Pulmonary artery endothelial cell (primary cell): ENCODE measurements at places on chromosomes 3 and 15. TPM values are rescaled to one million over a fixed set of nuclear protein-coding genes. Genes with fewer than 3 reads are reported as not detected.

The FES gene
- 60.5 and 76.2 TPM in 2 replicates for total RNA-seq

The GOLGA8S gene
- under 0.01 and 0.04 TPM in 2 replicates for total RNA-seq

- DNase-seq, result no peak
Observed at GRCh38 chr3:42600958-42601675, 631 bp downstream of the NKTR start.

The ROBO2 gene
- 0.42 and 2.9 TPM in 2 replicates for total RNA-seq

DNA sequence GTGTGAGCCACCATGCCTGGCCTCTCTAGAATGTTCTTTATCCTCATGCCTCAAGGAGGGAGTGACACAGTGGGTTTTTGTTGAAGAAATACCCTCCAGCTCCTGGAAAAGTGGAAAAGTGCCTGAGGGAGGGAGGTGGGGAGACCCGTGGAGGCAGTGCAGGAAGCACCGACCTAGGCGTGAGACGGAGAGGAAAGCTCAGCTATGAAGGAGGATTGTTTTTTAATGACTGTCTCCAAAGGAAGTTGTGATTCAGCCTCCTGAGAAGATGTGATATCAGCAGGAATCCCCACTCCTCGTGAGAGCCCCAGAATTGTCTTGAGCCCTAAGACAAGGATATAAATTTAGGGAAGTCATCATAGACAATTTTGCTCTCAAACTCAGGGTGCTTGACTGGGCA lies 21.7 kb downstream of the RPLP1 start:
- no peak for DNase-seq

DNA sequence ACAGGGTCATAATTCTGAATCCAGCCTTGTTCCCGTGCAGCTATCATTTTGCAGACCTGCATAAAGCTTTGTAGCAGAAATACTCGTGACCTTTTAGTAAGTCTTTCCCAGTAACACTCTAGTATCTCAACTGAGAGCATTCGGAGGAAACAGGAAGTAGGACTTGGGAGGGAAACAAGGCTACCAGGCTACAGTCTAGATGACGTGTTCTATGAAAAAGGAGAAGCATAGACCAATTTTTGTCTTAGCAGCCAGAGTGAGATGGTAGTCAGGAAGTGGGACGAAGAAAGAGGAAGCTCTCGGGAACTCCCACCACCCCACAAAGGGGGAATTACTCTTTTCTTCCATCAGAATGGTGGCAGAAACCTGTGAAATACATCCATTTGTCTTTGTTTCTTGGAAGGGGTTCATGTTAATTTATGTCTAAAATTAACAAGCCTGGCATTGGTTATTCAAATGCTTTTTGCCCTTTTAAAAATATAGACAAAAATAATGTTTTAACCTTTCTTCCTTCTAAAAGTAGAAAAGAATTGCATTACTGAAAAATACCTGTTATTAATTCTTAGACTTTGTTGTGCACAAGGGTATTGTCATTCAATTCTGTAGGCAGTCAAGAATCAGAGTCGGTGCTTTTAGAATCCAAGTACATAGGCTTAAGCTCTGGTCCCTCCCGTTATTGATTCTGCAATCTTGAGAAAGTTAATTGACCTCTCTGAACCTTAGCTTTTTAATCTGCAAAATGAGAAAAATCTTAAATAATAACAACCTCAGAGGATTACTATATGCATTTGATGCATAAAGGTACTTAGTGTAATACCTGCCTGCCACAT lies 1.6 kb upstream of the SUCNR1 start:
- DNase-seq, result peak; percentile 33

GRCh38 chr3:140081887-140082286 lies 146.9 kb downstream of the CLSTN2 start:
- DNase-seq, result no peak

GRCh38 chr3:169237201-169237600 lies 426.3 kb downstream of the MECOM start:
- DNase-seq, result no peak

GRCh38 chr3:178306432-178307115 lies 229.7 kb upstream of the KCNMB2 start:
- no peak for DNase-seq

The DUOXA2 gene
- not detected in 2 replicates for total RNA-seq

DNA sequence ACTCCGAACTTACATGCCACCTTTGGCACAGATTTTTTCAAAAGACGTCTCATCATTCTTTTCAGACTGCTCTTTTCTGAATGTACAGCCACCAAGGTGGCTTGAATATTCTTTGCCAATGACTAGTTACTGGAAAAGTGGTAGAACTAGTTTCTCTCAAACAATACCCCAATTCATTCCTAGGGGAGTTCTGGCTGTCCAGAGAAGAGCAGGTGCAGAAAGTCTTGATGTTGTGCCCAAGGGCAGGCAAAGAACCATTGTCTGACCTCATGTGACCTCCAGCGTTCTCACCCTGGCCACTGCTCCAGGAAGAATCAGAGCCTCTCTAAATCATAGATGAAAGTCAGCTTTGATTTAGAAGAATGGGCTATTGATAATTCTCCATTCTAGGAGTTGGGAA lies 5.5 kb downstream of the LMOD3 start:
- no peak for DNase-seq

The TLR9 gene
- total RNA-seq, result 0.04 TPM in 1 of 2 replicates, not detected in the other

DNA sequence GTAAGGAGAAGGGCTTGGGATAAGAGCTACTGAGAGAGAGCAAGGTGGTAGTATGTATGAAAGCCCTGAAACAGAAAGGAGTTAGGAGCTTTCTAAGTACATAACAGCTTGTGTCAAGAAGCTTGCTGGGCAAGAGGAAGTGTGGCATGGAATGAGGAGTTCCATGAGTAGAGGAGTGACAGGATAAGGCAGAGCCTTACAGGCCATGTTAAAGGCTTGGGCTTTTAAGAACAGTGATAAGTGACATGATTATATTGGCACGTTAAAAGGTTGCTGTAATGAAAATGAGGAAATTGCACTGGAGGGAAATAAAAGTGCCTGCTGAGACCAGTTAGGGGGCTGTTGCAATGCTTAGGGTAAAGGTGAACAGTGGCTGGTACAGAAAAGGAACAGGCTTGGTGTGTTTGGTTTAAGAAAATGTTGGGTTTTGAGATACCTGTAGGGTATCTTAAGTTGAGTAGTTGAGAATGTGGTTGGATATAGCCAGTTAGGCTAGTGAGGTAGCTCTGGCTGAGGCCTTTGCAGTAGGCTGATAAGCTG lies 49.0 kb downstream of the MEF2A start:
- DNase-seq, result no peak

The C3orf85 gene
- not detected in 2 replicates for total RNA-seq

GRCh38 chr15:40893019-40893670 lies 1.1 kb upstream of the VPS18 start:
- DNase-seq, result no peak

DNA sequence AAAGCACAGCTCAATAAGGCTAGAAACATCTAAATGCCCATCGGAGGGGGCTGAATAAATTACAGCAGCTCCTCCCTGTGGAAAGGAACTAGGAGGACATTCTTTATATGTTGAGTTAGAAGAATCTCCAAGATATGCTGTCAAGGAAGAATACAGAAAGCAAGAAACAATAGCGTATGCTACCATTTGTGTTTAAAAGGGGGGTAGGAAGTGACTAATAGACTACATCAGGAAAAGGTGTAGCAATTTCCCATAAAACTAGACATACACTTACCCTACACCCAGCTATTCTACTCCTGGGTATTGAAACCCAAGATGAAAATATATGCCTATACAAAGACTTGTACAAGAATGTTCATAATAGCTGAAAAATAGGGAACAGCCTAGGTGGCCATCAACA lies 21.6 kb downstream of the SEC61A1 start:
- peak; percentile 63 for DNase-seq
